ENCODE measurements at places on chromosomes 12 and 14.

- DNase-seq, result peak; percentile 40
Measured at GRCh38 chr12:110689281-110690126, 589 bp upstream of the HVCN1 start.

GRCh38 chr12:129564768-129565167 lies 339.1 kb downstream of the TMEM132D start:
- DNase-seq, result no peak

DNA sequence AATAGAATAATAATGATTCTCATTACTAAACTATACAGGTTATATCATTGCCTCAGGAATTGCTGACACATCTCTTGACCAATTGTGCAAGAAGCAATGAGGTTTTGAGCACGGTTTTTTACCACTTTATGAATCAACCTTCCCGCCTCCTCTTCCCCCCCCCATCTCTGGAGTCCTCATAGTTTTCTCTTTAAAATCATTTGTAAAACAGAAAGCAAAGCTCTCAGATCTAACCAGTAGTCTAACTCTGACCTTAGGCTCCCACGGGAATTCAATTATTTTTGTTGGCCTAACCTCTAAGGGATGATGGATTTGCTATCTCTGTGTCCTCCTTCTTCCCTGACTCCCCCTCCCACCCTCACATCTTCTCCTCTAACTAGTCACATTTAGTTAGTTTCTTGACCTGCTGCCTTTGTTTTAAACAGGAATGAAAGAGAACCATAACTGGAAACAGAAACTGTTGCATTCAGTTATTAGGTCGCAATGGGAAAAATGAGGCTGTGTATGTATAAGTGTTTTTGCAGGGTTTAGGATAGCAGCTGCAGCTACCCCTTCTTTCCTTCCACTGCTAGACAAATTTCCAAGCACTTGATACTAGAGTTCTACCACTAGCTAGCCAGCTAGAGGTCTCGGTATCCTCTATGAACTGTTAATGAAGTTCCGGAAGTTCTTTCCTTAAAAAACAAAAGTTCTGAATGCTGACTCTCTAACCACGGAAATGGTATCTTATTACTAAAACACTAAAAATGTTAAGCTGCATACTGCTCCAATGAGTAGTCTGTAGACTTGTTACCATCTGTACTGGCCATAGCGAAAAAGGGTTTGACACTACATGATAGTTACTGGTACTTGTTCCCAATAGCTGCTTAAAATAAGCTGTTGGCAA lies 65.4 kb downstream of the TAOK3 start:
- DNase-seq, result peak; percentile 4

DNA sequence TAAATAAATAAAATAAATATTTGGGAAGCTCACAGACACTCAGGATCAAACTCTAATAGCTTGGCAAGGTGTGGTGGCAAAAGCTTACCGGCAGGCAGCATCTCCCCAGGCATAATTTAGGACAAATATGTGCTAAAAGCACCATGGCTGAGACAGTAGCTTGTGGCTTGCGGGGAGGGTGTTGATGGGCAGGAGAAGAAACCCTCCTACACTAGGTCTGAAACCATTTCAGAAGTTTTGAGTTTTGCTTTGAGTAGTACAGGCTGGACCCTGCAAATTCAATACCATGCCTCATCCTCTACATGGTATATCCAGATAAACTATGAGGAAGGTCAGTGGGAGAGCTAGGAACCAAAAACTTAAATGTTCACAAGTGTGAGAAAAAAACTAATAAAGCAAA lies 33.1 kb downstream of the MAP3K9 start:
- DNase-seq, result no peak

- no peak for DNase-seq
Measured at GRCh38 chr14:58671024-58671423, 33.3 kb downstream of the DACT1 start.

- DNase-seq, result no peak
Measured at GRCh38 chr12:659090-659683, 4.1 kb downstream of the NINJ2 start.
